ENCODE measurements at places on chromosomes 2 and 18.

DNA sequence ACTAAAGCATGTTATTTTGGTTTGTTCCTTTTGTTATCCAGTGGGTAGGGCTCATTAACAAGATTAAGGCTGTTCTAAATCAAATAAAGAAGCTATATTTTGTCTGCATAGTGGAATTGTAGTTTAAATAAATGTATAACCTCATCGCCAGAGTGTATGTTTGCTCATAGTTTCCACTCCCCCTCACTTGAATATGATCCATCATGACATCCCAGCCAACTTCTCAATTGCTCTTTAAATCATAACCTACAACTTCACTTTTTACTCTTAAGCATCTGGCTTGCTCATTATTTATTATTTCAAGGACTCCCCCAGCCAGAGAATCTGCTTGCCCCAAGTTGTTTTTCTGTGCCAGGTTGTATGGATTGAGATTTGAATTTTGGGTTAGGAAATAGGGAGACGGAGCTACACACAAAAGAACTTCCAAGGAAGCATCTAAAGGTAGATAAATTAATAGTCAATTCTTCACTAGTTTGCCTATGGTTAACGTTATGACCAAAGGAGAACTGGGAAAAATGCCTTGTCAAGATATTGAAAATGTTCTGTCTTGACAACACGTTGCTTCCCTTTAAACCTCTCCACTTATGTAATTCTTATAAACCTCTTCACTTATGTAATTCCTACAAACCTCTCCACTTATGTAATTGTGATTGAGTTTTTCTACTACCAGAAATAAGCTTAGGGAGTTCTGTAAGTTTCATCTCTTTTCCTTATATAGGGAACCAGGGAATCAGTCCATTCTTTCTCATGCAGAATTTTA is 55.4 kb upstream of the UPP2 start:
- DNase-seq = no peak

GRCh38 chr18:45775241-45775676 is 50.2 kb upstream of the SIGLEC15 start:
- DNase-seq = peak; percentile 94

GRCh38 chr2:134668821-134669220 is 50.0 kb downstream of the TMEM163 start:
- no peak for DNase-seq

- DNase-seq = no peak
Measured at GRCh38 chr18:39494211-39494896, 1928.8 kb upstream of the CELF4 start.

DNA sequence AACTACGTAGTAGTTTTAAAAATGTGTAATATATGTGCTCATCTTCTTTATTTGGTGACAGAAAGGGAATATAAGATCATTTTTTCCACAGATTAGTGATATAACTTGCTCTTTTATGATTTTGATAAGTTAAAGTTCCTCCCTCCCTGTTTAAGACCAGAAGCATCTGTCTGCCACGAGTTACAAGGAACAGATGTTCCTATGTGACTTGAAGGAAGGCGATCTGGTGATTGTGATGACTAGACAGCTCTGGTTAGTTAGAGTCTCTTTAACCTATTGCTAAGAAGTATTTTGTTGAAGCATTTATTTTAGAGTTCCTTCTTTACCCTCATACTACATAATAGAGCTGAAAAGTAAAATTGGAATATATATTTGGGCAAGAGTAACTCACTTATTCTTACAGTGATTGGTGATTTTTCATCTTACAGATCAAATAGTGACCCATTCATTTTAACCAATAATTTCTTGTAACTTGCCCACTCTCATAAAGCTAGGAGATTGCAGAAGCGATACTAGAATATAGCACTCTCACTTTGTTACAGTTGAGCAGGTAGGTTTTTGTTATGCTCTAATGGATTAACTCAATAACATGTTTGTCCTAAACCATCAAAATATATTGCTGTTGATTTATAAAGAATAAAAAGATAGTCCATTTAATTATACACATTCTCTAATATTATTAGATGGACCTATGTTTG is 218.7 kb downstream of the SLC4A10 start:
- no peak for DNase-seq

DNA sequence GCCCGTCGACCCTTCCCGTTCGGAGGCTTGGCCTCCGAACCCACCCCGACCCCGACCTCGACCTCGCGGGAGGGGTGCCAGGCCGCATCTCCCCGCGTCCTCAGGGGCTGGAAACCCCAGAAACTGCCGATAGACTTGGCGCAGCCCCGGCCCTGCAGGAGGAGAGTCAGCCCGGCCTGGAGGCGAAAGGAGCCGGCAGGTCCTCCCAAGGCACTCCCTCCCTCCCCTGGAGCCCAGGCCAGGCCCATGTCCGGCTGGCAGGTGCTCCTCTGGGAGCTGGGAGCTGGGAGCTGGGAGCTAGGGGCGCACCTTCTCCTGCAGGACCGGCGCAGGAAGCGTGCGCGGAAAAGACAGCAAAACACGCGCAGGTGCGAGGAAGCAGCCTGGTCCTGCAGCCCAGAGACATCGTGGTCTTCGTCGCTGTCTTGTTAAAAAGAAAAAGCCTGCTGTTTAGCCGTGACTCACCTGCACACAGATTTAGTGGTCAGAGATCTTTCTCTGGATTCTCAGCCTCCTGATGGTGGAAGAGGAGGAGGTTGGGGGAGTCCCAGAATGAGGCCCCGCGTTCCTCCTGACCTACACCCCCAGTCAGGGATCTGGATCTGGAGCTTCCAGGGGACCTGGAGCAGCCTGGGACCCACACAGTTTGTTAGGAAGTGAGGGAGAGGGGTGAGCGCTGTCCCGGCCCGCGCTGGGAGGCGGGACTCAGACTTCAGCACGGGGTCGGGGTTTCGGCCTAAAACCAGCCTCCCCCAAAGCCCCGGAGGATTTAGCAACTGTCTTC is 660 bp upstream of the MBP start:
- peak; percentile 94 for DNase-seq

DNA sequence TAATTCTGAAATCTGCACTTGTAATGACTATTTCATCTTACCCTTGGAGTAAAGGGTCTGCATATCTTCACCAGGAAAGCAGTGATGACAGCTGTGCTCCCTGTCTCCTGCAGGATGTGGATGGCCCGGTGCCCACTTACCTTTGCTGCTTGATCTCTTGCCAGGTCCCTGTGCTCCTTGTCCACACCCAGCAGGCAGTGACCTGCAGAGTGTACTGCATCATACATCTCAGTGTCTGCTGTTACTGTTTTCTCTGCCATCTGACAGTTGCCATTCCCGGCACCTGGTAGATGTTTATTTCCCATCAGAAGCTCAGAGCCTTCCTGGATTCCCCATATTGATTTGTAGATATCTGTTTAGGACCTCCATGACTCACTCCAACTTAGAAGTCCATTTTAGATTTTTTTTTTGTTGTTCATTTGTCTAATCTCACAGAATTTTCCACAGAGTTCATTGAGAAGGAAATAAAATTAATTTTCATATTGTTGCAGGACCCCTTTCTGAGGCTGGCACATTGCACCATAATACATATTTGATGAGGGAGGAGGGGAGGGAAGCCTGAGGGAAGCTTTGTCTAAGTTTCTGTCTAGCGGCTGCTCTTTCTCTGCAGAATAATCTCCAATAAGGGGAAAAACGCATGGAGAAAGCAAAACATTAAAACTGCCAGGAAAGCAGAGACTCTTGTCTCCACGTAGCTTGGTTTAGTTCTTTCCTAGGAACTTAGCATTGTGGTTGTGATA is 697.5 kb upstream of the RAB6C start:
- no peak for DNase-seq
